ENCODE measurements at places on chromosomes 3 and 15.

DNA sequence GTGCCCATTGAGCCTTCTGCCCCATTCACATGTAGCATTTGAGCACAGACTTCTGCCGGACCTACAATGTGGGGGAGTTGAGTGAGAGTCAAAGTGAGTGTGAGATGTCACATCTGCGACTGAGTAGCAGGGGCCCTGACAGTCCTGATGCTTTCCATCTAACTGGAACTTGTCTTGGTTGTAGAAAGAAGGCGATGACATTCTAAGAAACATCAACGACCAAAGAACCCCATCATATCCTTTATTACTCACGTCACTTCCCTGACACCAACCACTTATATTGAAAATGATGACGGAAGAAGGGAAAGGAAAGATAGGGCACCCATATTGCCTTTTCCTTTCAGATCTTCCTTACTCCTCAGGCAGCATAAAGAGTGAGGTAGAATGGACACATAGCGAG, 30.5 kb downstream of the SMAD3 start:
- DNase-seq: no peak

GRCh38 chr3:70000563-70001081, 1.1 kb downstream of the SAMMSON start:
- no peak for DNase-seq

DNA sequence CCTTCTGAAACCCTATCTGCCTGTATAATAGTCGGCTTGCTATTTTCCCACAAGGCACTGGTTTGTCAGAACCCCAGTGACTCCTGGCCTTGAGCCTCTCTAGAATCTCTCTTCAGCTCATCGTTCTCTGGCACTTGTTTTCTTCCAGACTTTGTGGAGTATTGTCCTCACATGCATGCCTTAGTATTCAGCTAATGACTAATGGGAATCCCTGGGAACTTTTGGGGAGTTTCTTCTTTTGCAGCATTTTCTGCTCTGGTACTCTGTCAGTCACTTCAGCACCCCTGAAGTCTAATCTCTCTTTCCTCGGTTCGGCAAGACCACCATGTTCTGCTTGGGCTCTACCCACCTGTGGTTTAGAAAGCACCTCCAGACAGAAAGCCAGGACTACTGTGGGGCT, 35.8 kb upstream of the THRB start:
- DNase-seq: no peak

DNA sequence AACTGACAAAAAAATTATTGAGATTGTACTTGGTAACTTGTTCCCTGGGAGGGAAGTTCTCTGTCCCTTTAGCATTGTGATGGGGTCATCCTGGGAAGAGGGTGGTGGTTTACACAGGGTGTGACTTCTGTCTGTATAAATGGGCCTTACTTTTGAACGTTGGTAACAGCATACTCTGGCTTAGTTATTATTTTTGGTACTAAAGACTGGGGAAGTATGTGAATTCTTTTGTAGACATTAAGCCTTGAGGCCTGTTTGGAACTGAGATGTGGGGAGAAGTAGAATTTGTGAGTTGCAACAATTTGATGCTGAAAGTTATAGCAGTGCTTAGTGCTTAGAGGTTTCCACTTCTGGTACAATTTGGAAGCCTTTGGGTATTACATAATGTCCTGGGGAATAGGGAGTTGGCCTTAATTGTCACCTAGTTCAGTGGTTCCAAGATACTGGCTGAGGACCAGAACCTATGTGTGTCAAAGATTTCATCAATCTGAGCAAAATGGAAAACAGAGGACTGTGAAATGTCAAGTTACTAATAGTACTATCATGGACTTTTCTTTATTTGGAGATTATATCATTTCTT, 15.9 kb downstream of the TLNRD1 start:
- DNase-seq: no peak

GRCh38 chr15:94682171-94682570, 450.8 kb downstream of the MCTP2 start:
- no peak for DNase-seq

DNA sequence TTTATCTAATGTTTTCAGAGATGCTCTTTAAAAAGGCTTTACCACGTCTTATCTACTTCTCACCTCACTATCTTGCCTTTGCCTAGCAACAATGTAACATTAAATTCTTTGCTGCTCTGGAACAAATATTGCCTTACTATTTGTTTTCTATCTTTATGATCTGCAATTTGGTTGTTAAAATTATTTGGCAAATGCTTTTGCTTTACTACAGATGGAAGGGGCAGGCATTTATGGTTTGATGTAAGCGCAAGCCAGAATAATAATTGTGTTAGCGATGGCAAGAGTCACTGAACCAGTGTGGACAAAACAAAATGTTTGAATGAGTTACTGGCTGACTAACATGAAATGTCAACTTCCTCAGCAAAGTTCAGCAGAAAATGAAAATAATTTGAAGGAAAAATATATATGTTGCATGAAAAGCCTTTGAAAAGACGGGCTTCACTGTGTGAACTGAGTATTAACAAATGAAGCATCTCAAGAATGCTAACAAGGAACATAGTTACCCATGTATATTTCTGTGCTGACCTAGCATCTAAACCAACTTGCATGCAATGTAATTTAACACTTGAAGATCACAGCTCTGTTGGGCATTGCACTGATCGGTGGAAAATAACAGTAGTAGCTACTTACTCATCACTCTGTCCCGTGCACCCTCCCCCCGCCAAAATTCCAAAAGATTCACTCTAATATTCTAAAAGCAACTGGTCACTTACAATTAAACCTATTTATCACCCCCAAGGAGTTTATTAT, 454.0 kb upstream of the ARHGEF26 start:
- DNase-seq: no peak

- DNase-seq: no peak
Observed at GRCh38 chr3:147915057-147915456, 505.9 kb downstream of the ZIC1 start.

DNA sequence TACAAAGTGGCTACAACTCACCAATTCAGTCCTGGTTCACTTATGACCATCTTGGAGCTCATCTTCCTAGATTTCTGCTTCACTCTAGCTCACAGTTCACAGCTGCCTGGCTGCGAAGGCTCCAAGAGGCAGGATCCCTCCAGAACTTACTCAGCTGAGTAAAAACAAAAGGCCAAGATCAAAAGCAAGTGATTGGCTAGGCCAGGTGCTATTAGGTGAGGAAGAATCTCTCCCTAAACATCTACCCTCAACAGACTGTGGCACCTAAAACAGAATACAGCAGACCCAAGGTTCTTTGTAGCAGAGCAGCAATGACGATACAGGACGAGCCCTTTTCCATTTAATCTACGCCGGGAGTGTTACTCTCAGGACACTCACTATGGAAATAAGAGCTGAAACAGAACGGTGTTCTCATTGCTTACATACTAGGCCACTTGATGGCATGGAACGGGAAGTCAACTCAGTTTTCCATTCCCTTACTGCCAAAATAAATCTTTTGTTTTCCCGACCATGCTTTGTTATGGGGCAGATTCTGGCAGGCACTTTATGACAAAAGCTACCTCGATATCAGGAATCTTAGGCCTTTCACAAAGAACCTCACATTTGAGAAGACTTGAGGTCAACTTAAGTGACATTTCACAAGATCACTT, 901 bp downstream of the ICE2 start:
- DNase-seq: peak; percentile 44

GRCh38 chr3:187445356-187445755, 77.2 kb downstream of the RTP4 start:
- peak; percentile 88 for DNase-seq

DNA sequence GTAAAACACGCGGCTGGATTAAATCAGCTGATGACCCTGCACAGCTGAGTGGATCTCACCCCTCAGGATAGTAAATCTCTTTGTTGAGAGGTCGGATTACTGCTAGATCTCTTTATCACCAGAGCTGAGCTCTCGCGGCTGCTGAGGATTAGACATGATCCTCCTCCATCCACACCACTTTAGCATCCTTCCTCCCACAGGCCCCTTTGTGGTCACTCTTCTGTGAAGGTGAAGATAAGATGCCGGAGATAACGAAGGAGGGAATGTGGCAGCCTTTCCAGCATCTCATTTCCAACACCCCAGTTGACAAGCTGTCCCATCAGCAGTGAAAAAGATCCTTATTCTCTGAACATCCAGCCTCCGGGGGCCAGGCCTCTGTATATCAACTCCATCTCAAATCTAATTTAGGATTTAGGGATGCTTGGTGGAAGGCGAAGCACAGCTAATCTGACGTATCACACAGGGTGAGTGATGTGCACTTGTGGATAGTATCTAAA, 47.5 kb upstream of the SELENOK start:
- no peak for DNase-seq

DNA sequence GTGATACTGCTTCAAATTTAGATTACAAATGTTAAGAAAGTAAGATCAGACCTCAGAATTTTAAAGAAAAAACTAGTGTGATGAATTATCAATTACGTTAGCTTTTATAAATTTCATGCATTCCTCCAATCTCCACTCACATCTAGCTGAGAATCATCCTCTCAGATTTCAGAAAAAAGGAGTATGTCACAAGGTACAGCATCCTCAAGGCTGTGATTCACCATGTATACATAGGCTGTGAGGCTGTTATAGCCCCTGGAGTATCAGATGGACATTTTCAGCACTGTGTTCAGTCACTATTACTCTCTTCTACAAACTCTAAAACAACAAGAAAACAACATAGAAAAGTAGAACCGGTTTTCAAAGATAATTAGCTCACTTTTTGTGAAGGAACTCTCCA, 214.4 kb downstream of the PCCB start:
- no peak for DNase-seq

GRCh38 chr3:126659915-126660886, 5.3 kb upstream of the TXNRD3 start:
- no peak for DNase-seq

DNA sequence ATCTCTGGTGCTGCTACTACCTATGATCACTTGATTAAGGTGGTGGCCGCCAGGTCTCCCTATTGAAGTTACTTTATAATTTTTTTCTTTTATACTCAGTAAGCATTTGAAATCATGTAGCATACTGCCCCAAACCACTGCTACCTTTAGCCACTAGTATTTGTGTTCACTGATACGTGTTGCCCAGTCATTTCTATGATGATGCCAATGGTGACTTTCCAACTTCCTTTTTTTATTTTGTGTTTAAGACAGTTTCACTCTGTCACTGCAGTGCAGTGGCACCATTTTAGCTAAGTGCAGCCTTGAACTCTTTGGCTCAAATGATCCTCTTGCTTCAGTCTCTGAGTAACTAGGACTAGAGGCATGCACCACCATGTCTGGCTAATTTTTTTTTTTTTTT, 598.2 kb downstream of the NAALADL2 start:
- DNase-seq: no peak

DNA sequence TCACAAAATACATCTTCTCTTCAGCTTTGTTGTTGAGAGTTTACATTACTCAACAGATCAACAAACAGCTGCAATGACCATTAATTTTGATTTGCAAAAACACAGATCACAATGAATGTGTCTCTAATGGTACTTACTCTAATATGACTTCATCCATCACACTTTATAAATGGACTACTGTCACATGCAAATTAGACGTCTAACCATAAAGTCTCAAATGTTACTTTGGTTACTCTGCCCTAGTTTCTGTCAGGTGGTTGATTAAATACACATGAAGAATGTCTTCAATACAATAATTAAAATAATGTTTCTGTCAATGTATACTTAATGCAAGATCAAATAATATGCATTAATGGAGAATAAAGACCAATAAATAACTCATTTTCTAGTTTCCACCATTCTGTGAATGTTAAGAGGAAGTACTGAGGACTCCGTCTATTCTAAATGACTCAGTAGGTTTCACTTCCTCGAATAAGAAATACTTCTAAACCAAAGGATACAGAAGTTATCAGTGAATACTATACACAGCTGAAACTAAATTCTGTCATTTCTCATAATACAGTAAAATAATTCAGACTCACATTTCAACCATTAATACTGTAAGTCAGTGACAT, 145.8 kb downstream of the CBLB start:
- DNase-seq: no peak

Measured in NCI-H1105 treated with DMSO at 0.1 percent for 48 hours (cell line).